ENCODE measurements at places on chromosomes 12 and 14.

DNA sequence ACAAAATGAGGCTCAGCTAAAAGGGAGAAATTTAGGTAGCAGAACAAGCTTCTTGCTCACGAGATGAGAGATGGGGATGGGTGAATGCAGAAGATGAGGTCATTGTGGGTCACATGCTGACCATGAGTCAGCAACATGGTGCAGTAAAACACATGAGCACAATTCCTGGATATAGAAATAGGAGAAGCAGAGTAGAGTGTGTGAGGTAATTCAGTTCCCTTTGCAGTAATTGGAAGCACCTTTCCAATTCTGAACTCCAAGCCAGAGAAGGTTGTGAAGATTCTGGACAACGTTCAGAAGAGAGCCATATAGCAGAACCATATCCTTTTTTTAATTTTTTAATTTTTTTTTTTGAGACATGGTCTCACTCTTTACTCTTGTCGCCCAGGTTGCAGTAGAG, 62.0 kb upstream of the LMNTD1 start:
- no peak for DNase-seq

DNA sequence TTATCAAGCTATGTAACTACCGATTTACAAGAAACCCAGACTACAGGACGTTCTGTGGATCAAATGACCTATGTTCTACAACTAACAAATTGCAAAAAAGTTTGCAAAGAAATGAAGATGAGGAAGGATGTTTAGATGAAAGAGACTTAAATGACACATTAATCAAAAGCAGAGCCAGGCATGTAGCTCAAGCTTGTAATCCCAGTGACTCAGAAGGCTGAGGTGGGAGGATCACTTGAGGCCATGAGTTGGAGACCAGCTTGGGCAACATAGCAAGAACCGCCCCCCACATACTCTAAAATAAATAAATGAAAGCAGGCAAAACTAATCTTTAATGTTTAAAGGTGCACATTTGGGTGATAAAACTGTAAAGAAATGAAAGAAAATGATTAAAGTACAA, 331.9 kb downstream of the BTG1 start:
- DNase-seq: no peak

GRCh38 chr12:56622535-56622934, 7.6 kb downstream of the BAZ2A start:
- no peak for DNase-seq

DNA sequence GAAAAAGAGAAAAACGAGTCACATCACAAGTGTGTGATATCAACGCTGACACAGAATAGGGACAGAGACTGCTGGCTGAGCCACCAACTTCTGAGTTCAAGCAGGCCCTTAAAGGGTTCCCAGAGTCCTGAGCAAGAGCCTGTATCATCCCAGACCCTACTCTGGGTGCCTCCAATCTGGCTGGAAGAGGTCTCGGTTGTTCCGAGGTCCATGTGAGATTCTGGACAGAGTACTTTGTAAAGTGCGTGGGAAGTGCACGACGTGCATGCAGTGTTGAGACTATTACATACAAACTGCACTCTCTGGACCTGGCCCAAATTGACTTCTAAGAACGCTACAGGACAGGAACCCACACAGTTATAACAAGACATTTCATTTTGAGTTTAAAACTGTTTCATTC, 40.6 kb downstream of the MOK start:
- DNase-seq: no peak

DNA sequence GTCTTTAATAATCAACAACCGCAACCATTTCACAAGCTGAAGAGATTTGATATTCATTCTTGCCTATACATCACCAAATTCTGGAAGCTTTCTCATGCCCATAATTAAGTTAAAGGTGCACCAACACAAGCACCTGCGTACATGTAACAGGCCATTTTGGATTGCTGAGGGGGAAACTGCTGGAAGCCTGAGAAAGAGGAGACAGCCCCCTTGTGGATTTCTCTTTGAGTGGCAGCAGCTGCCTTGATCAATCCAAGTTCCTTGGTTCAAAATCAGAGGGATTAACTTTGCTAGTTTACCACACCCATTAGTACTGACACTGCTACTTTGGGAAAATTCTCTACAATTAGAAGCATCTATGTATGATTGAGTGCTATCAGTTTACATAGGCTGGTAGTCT, 321.1 kb downstream of the NOVA1 start:
- no peak for DNase-seq

DNA sequence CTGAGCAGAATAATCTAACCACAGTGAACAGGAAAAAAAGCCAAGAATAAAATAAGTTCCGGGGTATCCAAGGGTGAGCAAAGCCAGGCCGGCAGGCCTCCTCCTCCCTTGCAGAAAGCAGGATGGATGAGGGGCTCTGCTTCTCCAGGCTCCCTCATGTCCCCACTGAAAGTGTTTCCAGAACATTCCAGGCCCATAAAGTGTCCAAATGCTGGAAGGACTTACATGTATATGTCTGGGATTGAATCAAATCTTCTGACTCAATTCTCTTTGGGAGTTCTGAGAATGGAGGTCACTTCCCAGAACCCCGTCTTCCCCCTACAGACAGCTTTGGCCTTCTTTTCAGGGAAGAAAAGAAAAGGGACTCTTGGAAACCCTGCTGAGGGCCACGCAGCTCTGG, 25.0 kb upstream of the BDKRB1 start:
- DNase-seq: no peak

- DNase-seq: no peak
Observed at GRCh38 chr12:6158255-6158654, 33.8 kb upstream of the VWF start.

- DNase-seq: no peak
Observed at GRCh38 chr12:49789992-49790391, 38.2 kb downstream of the NCKAP5L start.

DNA sequence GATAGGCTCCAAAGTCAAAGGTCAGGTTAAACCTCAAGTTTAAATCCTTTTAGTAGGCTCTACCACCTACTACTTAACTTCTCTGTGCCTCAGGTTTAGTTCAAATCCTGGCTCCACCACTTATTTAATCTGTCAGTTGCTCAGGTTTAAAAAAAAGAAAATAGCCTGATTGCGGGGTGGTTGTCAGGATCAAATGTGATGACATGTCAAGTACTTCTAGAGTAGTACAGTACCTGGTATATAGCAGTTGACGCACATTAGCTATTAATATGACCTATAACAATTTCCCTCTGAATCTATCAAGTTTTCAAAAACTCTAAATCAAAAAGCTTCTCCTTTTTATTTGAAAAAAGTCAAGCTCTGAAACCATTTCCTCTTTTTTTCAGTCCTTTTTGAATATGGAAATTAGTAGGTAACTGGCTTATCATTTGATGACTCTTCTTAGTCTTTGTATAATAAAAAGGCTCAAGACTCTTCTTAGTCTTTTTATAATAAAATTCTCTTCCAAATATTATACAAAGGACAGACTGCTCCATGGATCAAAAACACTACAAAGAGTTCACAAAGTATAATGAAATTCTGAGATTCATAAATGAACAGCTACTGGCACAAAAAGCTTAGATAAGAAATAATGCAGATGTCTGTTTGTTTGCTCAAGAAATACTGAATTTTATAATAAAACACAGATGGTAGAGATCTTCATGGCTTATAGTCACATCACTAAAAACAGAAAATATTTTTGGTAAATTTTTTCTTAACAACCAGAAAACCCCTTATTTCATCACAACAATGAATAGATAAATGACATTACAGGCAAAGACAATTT, 5.0 kb downstream of the OSBPL8 start:
- DNase-seq: no peak

DNA sequence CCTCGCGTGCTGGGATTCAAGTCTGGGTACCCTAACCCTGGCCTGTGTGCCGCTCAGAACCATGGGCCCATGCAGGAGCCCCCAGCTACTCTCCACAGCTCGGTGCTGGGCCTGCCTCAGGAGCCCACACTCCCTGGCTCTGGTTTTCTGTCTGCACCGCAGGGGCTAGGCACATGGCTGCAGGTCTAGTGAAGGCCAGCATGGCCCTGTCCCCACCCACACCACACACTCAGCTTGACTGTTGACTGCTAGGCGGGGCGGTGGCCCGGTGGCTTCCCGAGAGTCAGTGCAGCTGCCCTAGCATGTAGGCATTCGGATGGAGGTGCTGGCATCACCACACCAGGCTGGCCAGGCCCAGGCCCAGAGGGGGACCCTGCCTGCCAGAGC, 7.9 kb downstream of the INF2 start:
- DNase-seq: no peak

DNA sequence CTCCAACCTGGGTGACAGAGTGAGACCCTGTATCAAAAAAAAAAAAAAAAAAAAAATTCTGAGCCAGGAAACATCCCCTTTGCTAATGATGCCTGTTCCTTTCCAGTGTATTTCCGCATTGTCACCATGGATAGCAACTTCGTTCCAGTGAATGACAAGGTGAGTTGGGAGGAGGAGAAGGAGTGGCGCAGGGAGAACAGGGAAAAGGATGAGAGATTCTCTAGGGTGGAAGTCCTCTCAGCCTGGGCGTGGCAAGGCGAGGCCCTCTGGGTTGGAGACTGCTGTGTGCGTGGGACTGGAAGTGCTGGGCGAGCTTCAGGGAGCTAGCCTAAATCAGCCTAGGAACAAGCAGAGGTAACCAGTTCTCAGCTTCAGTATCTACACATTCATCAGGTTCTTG, 7.2 kb downstream of the A2ML1 start:
- no peak for DNase-seq

DNA sequence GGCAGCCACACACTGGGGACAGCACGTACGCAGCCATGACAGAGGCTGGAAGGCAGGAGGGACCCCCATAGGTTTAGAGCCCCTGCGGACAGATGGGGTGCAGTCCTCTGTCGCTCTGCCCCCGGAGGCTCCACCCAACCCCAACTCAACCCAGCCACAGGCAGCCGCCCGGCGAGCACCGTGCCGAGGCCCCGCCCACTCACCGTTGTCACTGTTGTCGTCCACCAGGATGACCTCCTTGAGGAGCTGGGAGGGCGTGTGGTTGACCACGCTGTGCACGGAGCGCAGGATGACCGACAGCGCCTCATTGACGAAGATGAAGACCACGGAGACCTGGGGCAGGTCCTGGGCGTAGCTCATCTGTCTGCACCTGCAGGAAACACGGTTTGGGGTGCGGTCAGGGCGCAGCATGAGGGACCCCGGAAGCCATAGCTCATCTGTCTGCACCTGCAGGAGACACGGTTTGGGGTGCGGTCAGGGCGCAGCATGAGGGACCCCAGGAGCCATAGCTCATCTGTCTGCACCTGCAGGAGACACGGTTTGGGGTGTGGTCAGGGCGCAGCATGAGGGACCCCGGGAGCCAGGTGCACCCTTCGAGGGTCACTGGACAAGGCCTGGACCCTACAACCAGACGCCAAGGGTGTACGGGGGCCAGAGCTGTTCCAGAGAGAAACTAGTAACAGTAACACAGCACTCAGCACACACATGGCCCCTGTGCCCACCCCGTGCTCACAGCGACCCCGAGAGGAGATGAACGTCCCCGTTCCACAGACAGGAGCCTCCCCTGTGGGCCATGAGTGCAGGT, 66.9 kb downstream of the GALNT9 start:
- DNase-seq: no peak

DNA sequence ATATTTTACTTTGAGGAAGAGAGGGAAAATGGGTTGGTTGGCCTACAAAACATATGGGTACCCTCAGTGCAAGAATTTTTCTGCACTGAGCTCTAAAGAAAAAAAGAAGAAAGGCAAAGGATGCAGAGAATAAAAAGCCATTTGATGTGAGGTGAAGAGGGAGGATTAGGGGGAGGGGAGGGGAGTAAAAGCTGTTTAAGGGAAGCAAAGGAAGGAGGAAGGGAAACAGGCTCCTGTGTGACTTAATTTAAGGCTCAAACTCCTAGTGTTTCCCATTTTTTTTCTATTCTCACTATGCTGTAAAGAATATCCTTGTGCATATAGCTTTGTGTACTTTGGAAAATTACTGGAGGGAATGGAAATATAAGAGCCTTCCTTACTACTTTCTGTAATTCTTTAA, 78.7 kb downstream of the NKX2-1 start:
- DNase-seq: no peak

- DNase-seq: no peak
Observed at GRCh38 chr12:3631759-3632158, 121.2 kb downstream of the CRACR2A start.

DNA sequence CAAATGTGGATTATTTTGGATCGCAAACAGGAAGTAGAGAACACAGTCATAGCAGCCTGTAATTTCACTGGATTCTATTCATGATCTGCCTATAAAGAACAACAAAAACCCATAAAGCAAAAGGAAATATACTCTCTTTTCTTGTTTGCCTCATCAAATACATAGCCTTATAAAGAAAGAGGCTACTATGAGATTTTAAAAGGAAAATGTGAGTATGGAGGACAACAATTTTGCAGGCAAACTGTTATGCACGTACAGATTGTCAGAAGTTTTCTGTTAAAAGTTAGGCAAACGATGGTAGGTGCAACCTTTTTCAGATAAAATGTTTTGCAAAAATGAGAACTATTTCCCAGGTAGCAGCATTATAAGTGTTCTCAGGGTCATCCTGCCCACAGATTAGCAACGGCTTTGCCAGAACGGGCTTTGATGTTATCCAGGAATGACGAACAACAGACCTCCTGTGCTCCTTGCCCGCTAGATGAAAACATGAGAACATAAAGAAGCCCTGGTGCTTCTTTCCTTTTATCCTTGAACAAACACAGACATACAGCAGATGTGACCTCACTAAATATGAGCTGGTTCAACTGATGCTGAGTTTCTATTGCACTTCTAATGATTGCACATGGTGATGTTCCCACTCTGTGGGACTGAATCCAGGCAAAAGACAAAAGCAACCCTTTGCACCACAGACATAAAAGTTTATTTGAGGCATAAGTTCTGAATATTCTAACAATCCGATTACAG, 88.1 kb downstream of the ITPR2 start:
- no peak for DNase-seq

DNA sequence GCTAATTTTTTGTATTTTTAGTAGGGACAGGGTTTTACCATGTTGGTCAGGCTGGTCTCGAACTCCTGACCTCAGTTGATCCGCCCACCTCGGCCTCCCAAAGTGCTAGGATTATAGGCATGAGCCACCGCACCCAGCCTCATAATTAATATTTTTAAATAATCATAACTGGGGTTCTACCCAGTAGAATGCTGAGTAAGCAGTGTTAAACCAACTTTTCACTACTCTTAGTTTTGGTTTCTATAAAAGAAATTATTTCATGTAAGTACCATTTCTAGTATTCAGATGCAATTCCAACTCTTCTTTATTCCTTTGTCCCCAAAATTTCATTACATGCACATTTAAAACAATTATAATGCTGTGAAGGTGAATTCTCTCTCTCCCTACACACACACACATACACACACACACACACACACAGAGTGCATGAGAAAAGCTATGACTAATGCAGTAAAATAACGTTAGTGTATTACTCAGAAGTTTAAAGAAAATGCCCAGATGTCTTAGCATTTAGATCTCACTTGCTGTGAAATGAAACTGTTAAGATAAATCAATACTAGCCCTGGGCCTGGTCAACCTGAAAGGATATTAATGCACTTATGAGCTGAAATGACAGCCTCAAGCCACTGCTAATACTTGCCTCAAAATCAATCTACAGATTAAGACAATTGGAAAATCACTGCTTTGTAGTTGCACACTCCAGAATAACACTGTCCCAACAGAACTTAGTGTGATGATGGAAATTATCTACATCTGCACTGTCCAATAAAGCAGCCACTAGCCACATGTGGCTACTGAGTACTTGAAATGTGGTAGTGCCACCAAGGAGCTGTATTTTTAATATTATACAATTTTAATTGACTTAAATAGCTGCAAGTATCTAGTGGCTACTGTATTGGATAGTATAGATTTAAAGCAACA, 36.0 kb downstream of the PTPN21 start:
- DNase-seq: no peak

GRCh38 chr14:72183631-72184030, 251.4 kb downstream of the RGS6 start:
- no peak for DNase-seq

- DNase-seq: peak; percentile 90
Observed at GRCh38 chr14:74712499-74713394, at the start of the genes AREL1 and FCF1. AREL1 (minus strand) TSS chr14:74713080; CDS start chr14:74685615, 27,465 bp downstream. FCF1 (plus strand) TSS chr14:74713144; CDS start chr14:74713198, 54 bp downstream.

- no peak for DNase-seq
Observed at GRCh38 chr12:124588018-124588634, 20.7 kb upstream of the NCOR2 start.

Data from GM20000 (cell line).